HFFc6 (cell line): ENCODE measurements at places on chromosomes 3 and 15. TPM values are rescaled to one million over a fixed set of nuclear protein-coding genes. Genes with fewer than 3 reads are reported as not detected.

DNA sequence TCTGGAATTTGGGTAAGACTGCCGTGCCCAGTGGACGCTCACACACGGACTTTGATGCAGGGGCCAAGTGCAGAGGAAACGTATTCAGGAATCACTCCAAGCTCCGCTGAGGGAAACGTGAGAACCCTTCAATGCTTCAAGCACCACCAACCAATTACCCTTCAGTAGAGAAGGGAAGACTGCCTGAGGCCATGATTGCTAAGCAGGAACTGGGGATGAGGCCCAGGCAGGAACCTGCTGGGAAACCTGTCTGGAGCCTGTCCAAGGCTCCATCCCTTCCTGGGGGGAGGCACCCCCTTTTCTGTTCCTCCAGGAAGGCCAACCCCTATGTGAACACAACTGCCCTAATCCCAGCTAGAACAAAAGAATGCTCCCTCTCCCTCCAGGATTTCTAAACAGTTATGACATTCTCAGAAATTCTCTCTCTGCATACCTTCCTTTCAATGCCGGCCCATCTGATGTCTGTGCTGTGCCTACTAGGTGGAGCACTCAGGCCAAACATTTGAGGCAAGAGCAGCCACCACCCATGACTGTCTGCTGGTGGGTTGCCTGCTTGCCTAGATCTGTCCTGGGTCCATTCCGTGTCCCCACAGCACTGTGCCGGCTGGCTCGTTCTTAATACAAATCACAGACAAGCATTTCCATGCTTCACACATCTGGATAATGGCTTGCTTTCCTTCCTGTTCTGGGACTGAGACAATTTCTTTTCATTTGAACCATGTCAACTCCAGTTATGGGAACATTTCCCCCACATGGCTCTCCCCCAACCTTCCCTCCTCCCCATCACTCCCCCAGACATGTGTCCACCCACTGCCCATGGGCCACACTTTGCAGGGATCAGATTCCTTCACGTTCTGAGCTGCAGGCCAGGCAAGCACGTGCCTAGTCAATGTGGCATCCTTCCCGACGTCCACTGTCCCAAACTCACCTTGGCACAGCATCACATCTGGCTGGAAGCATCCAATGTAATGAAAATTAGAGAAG, 149.4 kb downstream of the ADAMTS17 start:
- no peaks in the 10 kb centered on the region for H3K4me1 ChIP-seq
- H3K27me3 ChIP-seq, result no peaks in the 10 kb centered on the region
- peaks cover 9% of the 10 kb centered on the region for H3K36me3 ChIP-seq
- H3K27ac ChIP-seq, result no peak overlapping the region
- H3K4me3 ChIP-seq, result no peak overlapping the region

ACKR2 gene
- total RNA-seq, result 0.10 TPM in 1 of 3 replicates, not detected in the others

- H3K36me3 ChIP-seq, result no peaks in the 10 kb centered on the region
- no peak overlapping the region for H3K4me3 ChIP-seq
- DNase-seq, result no peak
Observed at GRCh38 chr3:128991355-128991895, 2.5 kb downstream of the CFAP92 start.

AADACL2 gene
- total RNA-seq, result not detected in 3 replicates

C2CD4A gene
- not detected in 3 replicates for total RNA-seq

GRCh38 chr3:141410846-141411245, 42.5 kb downstream of the ZBTB38 start:
- H3K27ac ChIP-seq, result peak overlapping the region; percentile 97
- no peak for DNase-seq
- H3K4me3 ChIP-seq, result peak overlapping the region; percentile 30
- peaks cover 100% of the 10 kb centered on the region for H3K4me1 ChIP-seq

DNA sequence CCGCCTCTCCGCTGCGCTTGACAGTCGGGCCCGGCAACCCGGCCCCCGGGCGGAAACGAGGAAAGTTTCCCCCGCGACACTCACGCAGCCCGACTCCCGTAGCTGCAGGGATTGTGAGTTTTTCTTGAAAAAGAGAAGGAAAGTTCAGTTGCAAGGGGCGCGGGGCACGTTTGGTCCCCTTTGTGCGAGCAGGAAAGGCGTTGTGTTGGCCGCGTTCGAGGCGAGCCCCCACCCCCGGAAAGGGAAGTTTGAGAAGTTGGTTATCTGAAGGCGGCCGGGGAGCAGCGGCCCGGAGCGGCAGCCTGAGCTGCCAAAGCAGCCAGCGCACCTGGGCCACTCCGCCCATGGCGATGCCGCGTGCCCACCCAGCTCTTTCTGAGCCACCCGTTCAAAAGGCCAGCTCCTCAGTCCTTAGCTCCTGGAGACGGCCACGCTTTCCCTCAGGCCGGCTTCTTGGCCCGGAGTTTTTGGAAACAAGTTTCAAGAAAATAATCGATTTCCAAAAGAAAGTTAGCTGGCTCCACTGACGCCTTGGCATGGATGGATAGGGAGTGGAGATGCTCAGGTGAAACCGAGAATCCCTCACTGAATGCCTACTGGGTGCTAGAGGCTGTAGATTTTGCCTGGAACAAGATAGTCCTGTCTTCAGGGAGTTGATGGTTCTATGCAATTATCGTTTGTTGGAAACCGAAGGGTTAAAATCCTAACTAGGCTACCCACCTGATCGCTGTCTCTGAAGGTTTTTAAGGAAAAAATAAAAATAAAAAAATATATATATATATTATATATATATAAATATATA, 832 bp downstream of the TGFBR2 start:
- DNase-seq, result no peak
- peak overlapping the region; percentile 92 for H3K27ac ChIP-seq
- H3K4me1 ChIP-seq, result peaks cover 70% of the 10 kb centered on the region

DNA sequence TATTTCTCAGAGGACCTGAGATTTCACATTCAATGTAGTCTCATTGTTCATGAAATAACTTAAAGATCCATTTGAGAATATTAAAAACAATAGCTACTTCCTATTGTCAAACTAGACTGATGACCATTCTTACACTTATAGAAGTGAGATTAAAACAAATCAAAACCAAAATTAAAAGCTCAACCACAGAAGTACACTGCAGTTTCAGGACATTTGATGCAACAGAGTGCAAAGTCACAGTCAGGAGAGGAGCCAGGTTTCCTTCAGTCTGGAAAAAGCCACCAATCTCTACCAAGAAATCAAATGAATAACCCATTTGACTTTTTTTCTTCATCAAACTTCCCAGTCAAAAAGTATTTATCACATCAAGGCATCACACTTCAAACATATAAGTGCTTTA, 5.5 kb downstream of the CCPG1 start:
- H3K27me3 ChIP-seq, result no peaks in the 10 kb centered on the region
- peaks cover 4% of the 10 kb centered on the region; the same call in 1 of the 2 replicates for H3K36me3 ChIP-seq
- H3K4me1 ChIP-seq, result peaks cover 23% of the 10 kb centered on the region
- no peak for DNase-seq
- H3K27ac ChIP-seq, result peak overlapping the region; percentile 40
